ENCODE measurements at places on chromosomes 5 and 9.

GRCh38 chr5:5217371-5217770, 77.2 kb downstream of the ADAMTS16 start:
- DNase-seq, result no peak

GRCh38 chr5:123092223-123092593, 3.2 kb downstream of the PRDM6 start:
- DNase-seq, result no peak

GRCh38 chr5:34847552-34847951, 8.6 kb downstream of the TTC23L start:
- DNase-seq, result no peak

DNA sequence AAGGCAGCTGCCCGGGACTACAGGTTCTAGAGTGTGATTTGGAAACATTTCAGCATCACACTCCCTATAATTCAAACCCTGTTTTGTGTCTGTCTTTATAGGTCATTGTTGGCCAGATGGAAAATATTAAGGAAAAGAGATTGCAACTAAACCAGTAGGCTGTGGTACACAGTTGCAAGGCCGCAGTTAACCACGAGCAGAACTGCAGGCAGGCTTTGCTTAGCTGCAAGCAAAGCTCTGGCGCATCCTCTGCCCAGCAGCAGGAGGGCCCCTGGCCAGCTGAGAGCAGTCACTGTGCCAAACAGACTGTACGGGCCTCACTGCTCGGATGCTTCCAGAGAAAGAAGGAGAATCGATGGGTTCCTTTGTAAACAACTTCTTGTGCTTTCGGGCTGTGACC, 204.5 kb downstream of the DENND1A start:
- no peak for DNase-seq

DNA sequence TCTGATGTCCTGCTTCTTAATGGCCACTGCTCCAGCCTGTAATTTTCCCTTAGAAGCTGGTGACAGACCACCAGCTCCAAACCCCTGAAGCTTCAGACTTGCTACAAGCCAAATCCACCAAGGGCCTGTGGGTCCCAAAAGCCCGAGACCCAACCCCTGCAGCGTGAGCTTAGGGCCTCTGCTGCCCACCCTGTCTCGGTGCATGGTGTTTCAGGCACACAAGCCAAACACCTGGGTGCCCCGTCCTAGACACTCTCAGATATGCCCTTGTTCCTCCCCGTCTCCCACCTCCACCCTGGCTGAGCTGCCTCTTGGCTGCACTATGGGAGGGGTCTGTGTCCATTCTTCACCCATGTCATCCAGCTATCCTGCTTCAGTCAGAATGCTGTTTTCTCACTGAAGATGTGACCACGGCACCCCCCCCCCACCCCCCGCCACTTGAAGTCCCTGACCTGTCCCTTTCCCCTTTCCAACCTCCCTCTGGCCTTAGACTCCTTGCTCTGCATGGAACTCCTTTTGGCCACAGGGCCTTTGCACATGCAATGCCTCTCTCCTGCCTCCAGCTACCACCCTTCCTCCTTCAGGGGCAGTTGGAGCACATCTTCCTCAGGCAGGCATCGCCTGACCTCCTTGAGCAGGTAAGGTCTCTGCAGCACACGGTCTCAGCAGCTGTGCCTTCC, 55.8 kb downstream of the ZNF354C start:
- no peak for DNase-seq

DNA sequence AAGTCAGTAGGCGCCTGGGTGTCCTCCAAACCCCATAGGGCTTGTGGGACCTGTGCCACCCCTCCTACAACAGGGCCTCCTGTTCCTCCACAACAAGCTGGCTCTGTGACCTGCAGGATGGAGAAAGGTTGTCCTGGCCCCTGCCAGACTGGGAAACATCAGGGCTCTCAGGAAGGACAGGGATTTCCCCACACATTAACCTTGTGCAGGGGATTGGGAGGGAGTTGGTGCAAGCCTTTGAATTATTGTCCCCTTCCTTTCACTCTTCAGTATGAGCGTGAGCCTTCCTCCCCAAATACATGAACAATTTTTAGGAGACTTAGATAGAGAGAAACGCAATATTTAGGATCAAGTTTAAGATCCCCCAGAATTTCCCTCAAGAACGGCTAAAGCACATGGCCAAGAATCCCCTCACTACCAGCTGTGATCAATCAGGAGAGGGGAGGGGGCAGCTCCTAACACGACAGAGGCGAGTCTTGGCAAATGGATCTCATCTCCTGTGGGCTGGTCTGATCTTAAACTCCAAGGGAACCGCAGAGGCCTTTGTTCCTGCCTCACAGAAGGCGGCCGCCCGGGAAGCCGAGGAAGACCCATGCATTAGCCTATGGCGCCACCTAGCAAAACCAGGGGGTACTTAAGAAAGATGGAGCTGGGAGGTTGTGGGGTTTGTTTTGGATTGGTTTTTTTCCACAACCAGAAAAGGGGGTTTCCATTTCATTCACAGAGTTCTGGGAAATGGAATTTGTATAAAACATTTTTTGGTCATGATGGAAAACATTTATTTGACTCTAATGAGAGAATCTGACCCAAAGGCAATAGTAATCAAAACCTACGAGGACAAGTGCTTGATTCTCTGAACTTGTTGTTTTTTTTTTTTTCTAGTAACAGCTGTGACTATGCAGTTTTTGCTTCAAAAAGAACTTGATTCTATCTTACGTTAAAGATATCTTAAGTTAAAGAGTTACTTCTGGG, 36.1 kb upstream of the OSMR start:
- DNase-seq, result peak; percentile 12

- DNase-seq, result no peak
Observed at GRCh38 chr9:128056086-128056485, 11.0 kb downstream of the NAIF1 start.

DNA sequence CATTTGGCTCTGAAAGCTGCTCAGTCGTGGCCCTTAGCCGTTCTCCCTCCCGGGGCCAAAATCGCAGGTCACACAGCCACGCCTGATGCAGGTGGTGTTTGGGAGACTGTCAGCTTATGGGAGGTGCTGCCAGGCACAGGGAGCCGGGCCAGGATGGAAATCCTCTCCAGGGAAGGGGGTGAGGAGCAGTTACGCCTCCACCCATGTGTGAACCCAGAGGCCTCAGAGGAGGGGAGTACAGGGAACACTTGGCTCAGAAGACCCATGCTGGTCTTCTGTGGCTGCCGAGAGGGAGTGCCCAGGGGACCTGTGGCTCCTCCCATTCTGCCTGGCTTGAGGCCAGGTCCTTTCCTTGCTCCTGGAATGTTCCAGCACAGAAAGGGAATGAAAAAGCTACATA, 3.6 kb upstream of the OLFM1 start:
- no peak for DNase-seq

- DNase-seq, result no peak
Observed at GRCh38 chr5:14948383-14948782, 76.8 kb upstream of the ANKH start.

DNA sequence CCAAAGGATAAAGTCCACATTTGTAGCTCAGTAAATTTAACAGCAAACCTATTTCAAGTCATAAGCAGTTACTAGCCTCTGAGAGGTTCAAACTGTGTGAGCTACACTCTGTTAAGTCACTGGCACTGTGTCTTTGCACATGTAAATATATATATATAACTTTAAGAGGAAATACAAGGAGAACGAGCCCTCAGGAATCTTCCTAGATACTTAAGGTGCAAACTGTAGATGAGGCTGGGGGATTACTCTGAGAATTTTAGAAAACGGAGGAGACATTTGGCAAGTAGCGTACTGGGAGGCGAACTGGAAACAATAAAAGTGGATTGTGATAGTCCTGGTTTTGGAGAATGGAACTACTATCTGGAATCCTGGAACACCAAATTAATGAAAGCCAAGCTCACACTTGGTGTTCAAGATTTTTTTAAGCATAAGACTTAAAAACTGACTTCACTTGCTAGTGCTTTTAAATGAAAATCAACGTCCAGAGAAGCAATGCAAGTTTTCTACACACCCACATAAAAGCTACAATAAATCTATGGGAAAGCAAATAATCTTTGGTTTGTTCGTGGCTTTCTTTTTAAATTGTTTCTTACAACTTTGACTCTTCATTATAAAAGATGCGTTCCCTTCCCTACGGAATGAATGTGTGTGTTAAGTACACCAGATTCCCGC, 1057.0 kb upstream of the DMAC1 start:
- no peak for DNase-seq

DNA sequence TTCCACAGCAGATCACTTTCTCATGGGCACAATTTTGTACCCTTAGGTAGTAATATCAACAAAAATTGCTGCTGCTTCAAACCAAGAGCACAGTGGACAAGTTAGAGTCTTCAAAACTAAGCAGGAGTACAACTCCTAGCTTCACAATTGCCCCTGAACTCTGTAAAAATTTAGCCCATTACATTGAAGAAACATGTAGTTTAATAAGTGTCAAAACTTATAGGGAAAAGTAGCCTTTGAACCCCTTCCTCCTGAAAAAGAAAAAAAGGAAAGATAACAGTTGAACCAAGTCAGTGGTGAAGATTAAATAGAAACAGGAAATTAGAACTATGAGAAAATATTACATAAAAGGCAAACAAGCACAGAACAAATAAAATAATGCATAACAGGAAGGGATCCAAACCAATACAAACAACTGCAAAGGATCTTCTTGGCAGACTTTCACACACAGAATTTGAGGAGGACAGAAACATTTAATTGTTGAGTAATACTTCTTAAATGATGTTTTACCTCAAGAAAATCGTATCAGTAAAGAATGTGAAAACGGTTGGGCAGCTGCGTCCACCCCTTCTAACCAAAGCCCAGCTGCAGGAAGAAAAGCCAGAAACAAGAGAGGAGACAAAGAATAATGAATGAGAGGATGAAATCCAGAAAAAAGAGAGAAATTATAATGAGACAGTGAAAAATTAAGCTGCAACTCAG, 636.0 kb downstream of the NR2F1-AS1 start:
- no peak for DNase-seq

DNA sequence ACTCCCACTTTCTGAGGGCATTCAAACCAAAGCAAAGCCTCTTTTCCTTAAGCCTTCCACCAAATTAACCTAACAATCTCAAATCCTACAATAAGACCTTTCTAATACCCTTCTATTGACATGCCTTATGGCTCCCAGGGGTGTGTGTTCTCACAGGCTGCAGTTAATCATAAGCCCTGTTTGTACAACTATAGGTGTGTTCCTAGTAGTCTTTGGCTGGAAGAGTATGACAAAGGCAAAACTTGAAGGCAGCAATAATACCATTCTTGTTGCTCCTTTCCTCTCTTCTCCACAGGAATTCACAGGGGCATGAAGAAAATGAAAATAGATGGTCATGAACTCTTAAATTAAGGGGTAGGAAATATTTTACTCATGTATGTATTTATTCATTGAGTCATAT, 10.9 kb upstream of the FBXO38 start:
- DNase-seq, result no peak

DNA sequence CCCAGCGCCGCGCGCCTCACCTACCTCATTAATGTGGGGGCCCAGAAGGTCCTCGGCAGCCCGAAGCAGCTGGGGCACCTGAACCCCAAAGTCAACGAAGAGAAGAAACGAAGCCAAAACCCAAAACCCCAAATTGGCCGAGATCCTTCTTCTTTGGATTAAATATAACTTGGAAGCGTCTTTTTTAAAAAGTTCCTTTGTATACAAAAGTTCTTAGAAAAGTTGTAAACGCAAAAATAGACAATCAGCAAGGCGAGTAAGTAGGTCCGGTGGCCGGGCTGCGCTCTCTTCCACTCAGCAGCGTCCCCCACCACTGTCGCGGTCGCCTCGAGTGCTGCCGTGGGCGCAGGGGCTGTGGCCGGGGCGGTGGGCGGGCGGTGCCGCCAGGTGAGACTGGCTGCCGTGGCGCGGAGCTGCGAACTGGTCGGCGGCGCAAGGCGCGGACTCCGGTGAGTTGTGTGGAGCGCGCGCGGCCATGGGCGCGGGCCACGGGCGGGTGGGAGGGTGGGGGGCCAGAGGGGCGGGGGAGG, 360 bp downstream of the KLF4 start:
- DNase-seq, result no peak

- DNase-seq, result no peak
Observed at GRCh38 chr5:75051217-75051751, 1.1 kb downstream of the GCNT4 start.

DNA sequence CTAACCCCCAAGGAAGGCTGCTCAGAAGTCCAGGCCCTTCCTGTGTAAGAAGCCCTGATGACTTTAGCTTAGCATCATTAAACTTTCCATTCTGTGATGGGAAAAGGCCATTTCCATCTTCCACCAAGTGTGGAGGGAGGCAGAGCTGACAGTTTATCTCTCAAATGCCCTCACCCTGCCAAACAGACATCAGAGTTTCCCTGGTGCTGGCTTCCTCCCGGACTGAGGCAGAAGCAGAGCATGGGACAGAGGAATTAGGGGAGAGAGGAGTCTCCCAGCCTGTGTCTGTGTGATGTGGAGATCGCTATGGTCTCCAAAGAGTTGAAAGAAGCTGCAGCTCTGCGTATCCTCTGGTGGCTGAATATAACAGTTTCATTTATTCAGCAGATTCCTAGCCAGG, 57.4 kb upstream of the CTNNA1 start:
- no peak for DNase-seq

GRCh38 chr5:104903941-104904340, 1341.4 kb upstream of the NUDT12 start:
- DNase-seq, result no peak

DNA sequence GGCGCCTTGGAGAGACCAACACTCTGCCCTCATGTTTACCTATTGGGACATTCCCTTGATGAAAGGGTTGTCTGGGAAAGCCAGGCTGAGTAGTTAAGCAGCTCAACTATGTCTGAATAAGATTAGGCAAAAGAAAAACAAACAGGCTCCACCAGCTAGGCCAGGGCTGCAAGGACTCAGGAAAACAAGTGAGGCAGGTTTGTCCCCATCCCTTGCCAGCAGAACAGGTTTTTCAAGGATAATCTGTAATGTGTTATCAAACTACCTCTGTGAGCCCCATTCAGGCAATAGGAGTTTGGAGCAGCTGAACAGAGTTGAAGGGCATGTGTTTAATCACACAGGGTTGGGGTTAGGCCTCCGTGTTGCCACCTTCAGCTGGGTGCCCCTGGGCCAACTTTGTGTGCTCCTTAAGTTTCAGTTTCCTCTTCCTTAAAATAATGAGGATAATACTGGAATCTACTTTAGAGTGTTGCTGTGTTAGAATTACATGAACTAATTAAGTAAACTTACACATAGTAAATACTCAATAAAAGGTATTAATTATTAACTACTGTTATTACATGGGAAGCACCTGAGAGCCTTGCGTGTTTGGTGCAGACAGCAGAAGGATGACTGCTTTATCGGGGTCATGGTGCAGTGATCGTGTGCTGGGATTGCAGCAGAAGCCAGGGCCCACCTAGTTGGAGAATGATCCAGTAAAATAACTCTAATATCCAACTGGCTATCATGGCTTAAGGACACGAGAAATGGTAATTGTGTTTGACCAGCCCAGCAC, 72.1 kb upstream of the ATP10B start:
- no peak for DNase-seq

DNA sequence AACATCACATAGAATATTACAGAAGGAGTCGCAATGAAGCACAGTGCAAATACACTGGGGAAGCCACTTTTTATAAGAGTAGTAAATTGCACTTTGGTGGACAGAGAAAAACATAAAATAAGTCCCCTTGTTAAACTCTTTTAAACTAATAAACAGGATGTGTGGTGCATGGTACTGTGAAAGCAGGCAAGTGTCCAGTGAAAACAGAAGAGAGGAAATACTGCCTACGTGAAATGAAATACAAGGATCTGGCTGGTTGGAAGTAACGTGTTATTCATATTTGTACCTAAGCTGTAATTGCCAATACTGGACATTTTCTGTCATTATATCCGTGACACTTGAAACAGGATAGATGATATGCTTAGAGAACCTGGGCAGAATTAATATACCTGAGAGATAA, 191.9 kb upstream of the SLC27A6 start:
- DNase-seq, result no peak
